ENCODE measurements at places on chromosomes 7 and 10. TPM values are rescaled to one million over a fixed set of nuclear protein-coding genes. Genes with fewer than 3 reads are reported as not detected.

ADGRA1 gene
- not detected for total RNA-seq

CYP2C19 gene
- 0.89 TPM for total RNA-seq

GNAT3 gene
- not detected for total RNA-seq

PNLIPRP3 gene
- total RNA-seq = 0.30 TPM

A1CF gene
- not detected for total RNA-seq

CYTH3 gene
- total RNA-seq = 25.8 TPM

ASZ1 gene
- total RNA-seq = not detected

ANKRD30A gene
- total RNA-seq = not detected

GDF2 gene
- not detected for total RNA-seq

NACAD gene
- 7.5 TPM for total RNA-seq

CFTR gene
- 1.9 TPM for total RNA-seq

CHST15 gene
- 84.2 TPM for total RNA-seq

DIP2C gene
- 51.8 TPM for total RNA-seq

KCNMA1 gene
- total RNA-seq = 389 TPM

CYP2W1 gene
- not detected for total RNA-seq

TSPAN12 gene
- 25.3 TPM for total RNA-seq

MET gene
- 21.1 TPM for total RNA-seq

HYCC1 gene
- 60.9 TPM for total RNA-seq

SPDYE11 gene
- not detected for total RNA-seq

TMEM225B gene
- total RNA-seq = 2.2 TPM

BLNK gene
- 0.27 TPM for total RNA-seq

C10orf62 gene
- total RNA-seq = not detected

CRPPA gene
- 4.3 TPM for total RNA-seq

MYL10 gene
- total RNA-seq = not detected

MRC1 gene
- total RNA-seq = 9.8 TPM

RBM17 gene
- 66.0 TPM for total RNA-seq

NAT16 gene
- not detected for total RNA-seq

CDHR1 gene
- not detected for total RNA-seq

SH2D4B gene
- total RNA-seq = not detected

FAM171A1 gene
- total RNA-seq = 5.0 TPM

PTER gene
- total RNA-seq = 8.7 TPM

PLAC9 gene
- 34.9 TPM for total RNA-seq

MYO3A gene
- 0.47 TPM for total RNA-seq

SUGCT gene
- 17.3 TPM for total RNA-seq

SPDYE16 gene
- total RNA-seq = 0.94 TPM

PRSS1 gene
- not detected for total RNA-seq

CAMK2B gene
- 0.47 TPM for total RNA-seq

MYL7 gene
- not detected for total RNA-seq

SAMD9L gene
- 5.3 TPM for total RNA-seq

TRIL gene
- total RNA-seq = 6.6 TPM

CYP3A4 gene
- not detected for total RNA-seq

FEZF1 gene
- total RNA-seq = not detected

PAPSS2 gene
- total RNA-seq = 20.1 TPM

AKR1D1 gene
- total RNA-seq = not detected

NKX6-2 gene
- total RNA-seq = not detected

RASA4 gene
- 35.5 TPM for total RNA-seq

TRA2A gene
- 12.6 TPM for total RNA-seq

AKR1C4 gene
- not detected for total RNA-seq

ASB15 gene
- total RNA-seq = not detected

SYT15B gene
- 2.2 TPM for total RNA-seq

SNX10 gene
- 2.5 TPM for total RNA-seq

LRRN3 gene
- total RNA-seq = not detected

TMEM229A gene
- total RNA-seq = 0.62 TPM

OR2A14 gene
- not detected for total RNA-seq

IGFBP3 gene
- total RNA-seq = 92.9 TPM

KCP gene
- total RNA-seq = 0.67 TPM

ADIRF gene
- total RNA-seq = 205 TPM

NODAL gene
- 0.40 TPM for total RNA-seq

FOXK1 gene
- total RNA-seq = 28.8 TPM
